Glomerular endothelial cell (primary cell): ENCODE measurements at places on chromosomes 12 and 14.

DNA sequence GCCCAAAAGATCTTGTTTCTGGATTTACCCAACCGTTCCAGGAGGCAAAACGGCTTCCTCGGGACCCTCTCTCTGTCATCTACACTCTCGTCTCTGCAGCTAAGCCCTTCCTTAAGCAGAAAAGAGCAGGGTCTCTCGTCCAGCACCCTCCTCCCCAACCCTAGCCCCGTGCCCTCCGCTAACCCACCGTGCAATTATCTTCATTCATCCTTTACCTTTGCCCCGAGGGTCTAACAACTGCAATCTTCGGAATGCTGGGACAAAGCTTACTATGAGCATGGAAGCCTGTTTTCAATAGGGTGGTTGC lies 276 bp upstream of the BMAL2 start:
- DNase-seq: no peak

- no peak for DNase-seq
Measured at GRCh38 chr14:101257551-101257950, 303.7 kb upstream of the DIO3 start.

- DNase-seq: no peak
Measured at GRCh38 chr12:82783435-82783834, 96.7 kb downstream of the TMTC2 start.

DNA sequence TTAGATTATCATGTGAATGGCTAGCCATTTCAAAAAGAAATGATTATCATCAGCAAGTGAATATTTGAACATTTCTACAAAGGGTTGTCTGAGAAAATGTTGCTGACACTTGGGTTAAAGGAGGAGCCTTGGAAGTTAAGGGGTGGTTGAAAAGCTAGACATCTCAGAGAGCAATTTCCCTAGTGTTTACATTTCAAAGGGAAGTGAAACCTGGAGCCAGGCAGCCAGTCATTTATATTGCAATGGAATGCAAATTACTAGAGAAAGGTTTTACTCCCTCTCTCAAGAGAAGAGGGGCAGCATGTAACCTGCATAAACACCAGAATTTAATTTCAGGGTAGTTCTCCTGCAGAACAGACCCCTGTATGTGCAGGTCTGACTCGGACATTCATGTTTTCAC lies 279.0 kb downstream of the SLC16A7 start:
- no peak for DNase-seq

- DNase-seq: no peak
Measured at GRCh38 chr14:65162031-65162430, 59.7 kb upstream of the MAX start.
